Stimulated activated CD4-positive, alpha-beta T cell treated with anti-CD3 and anti-CD28 coated beads, TNF-alpha, amount 100 ng/mL, for 48 hours (primary cell): ENCODE measurements at places on chromosomes 11 and 22.

DNA sequence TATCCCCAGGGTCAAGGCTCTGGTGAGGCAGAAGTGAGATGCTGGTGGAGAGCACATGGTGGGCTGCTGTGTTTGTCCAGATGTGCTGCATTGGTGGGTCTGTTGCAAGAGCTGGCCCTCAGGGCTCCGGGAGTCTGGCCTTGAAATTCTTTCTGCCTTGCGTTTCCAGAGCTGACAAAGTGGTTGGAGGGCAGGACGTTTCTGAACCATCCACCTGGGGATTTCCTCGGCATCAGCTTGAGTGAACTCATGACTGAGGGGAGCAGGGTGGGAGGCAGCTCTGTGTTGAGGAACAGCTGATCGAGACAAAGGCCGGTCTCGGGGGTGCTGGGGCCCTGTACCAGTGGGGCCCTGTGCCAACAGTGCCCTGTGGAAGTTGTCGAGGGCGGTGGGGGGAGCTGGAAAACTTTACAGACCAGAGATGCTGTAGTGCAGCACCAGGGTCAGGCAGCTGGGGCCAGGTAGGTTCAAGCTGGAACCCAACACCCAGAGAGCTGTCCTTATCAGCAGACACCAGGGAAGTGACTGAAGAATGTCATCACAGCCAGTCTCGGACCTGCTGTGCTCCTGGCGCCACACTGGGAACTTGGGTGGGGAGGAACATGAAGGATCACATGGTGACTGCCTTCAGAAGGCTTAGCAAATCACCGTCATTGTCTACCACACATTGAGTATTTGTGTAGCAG is 4.9 kb downstream of the TSKU start:
- no peak for DNase-seq

DNA sequence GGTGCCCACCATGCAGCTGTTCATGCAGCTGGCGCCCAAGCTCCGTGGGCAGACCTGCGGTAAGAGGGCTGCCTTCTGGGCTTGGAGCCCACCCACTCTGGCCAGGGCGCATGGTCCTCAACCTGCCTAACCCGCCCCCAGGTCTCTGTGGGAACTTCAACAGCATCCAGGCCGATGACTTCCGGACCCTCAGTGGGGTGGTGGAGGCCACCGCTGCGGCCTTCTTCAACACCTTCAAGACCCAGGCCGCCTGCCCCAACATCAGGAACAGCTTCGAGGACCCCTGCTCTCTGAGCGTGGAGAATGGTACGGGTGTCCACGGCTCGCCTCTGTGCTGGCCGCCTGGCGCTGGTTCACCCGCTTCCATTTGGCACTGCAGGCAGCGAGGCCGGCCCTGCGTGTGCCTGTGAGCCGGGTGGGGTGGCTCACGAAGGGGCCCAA is 11.0 kb downstream of the MUC5AC start:
- no peak for DNase-seq

- DNase-seq: no peak
Observed at GRCh38 chr11:79437981-79438630, 2.7 kb downstream of the TENM4 start.

DNA sequence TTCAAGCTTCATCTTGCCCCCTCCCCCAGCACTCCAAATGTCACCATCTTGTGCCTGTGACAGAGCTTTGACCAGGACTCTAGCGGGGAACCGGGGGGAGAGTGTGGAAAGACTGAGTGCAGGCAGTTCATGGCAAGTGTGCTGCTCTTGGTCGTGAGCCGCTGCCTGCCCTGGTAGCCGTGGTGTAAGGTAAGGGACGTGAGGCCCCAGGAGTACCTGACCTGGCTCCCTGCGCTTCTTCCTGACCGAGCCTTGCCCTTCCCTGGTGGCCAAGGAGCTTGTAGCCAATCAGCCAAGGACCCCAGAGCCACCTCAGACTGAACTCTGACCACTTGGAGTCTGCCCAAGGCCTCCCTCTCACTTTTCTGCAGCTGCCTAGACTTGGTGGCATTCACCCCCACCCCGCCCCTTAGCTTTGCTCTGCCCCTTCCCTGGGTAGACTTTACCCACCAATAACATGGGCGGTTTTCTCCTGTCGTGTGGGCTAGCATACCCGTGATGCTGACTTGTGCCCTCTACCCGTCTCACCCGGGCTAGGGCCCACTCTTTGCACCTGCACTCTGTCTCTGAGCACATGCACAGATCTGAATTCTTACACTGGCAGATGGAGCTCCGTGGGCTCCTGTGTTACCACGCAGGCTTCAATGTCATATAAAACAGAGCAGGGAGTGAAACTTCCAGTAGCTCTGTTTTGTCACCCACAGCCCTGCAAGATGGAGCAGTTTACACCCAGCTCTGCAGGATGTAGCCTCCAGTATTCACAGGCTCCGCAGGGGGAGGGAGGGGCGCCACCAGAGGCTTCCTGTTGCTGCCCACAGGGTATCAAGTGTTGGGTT is 1.5 kb downstream of the DGKZ start:
- DNase-seq: no peak

DNA sequence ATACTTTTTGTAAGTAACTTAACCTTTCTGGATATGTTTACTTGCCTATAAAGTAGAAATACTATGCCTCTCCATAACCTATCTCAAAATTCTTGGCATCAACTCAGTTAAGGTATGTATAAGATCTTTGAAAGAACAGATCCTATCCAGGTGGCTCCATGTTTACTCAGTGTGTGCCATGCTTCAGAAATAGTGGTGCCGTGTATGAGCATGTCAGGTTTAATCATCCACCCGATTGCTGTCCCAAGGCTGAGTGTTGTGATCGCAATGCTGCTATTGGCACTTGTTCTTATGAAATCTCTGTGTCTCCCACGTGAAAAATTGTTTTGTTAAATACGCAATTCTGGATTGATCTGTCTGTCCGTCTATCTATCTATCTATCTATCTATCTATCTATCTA is 85.9 kb upstream of the SNX19 start:
- no peak for DNase-seq

- no peak for DNase-seq
Observed at GRCh38 chr22:40328546-40329456, 17.5 kb upstream of the ADSL start.

GRCh38 chr11:59918987-59919589 is 19.1 kb upstream of the OOSP1 start:
- peak; percentile 2 for DNase-seq

- DNase-seq: no peak
Observed at GRCh38 chr11:6268820-6269219, 9.2 kb downstream of the CCKBR start.

DNA sequence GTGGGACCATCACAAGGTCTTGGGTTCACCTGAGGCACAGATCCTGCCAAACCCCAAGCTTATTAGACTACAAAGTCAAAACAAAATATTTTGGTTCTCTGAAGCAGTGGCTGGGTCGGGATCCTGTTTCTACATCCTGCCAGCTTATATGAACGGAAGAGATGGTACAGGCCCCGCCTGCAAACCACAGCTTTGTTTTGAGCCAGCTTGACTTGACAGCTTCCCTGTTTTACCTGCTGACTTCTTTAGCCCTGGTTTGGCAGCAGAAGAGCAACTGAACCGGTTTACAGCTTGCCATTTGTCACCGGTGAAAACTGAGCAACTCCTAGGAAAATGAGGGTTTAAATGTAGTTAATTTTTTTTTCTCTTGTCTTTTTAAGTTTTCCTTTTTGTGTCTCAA is 11.4 kb downstream of the PACS1 start:
- DNase-seq: no peak

DNA sequence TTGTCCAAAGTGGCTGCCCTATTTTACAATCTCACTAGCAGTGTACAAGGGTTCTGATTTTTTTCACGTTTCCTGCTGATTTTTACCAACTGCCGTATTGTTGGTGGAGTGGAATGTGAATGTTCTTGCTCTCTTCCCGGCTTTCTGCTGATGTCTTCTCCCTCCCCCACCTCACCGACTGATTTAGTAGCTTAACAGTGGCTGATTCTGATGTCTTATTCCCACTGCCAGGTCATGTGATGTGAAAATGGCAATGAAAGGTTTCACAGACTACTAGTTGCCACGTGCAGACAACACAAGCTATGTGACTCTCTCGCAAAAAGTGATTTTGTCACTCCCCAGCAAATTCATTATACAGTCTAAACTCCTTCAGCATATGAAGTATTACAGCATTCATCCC is 17.3 kb upstream of the NEU3 start:
- no peak for DNase-seq

DNA sequence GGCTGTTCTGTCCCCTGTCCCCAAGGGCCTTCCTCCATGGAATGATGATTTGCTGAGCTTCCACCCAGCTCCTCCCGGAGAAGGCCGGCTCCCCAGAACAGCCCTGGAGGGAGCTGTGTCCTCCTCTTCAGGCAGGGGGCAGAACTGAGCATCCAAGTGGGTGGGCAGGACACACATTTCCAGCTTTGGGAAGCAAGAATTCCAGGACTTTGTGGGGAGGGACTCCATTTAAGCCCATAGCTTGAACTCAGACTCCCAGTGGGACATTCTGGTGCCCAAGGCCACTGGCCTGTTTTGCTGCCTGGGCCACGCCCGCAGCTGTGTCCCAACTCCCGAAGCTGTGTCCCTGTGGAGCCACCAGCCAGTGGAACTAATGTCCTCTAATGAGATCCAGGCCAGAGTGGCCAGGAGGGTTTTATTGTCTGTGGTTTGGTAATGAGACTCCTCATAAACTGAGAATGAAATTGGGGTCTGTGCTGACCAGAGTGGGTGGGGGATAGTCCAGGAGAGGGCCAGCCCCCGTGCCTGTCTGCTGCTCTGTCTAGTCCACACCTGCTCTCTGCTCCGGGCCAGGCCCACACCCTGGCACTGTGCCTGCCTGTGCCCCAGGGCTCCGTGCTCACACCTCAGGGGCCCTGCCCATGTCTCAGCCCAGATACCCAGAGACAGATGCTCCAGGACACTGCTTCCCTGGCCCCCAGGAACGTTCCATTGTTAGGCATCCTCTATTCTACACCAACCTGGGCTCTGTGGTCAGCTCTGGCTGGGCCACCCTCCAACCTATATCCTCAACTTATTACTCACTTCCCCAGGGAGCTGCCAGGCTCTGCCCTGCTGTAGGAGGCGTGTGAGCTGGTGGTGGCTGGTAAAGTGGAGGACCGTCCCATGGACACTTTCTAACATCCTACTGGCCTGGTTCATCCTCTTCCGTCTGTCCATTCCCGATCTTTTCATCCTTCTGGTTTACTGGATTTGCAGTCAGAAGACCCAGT is 7.6 kb downstream of the NECTIN1 start:
- DNase-seq: no peak

DNA sequence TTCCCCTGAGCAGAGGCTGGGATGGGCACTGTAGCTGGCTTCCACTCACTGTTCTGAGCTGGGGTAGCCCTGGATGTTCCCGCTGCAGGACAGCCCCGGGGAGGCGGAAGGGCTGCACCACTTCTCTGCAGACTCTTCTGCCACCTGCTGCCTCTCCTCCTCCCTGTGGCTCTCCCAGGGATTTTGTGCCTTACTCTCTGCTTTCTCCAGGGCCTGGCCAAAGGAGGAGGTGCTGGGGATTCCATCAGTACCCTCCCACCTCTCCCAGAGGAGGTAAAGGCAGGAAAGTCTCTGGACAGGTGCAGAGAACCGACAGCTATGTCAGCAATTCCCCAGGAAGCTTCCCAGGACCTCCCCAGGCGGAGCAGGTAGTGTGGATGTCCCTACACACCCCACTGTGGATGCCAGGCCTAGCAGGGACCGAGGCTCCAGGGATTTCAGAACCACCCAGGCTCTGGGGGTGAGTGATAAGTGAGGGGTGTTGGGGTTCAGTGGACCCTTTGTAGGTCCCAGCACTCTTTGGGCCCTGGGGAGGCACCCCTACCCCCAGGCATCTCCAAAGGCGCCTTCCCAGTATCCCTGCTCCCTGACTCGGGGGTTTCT is 11.3 kb downstream of the DUSP8 start:
- DNase-seq: no peak

GRCh38 chr11:44782478-44782877 is 55.7 kb downstream of the TSPAN18 start:
- DNase-seq: no peak

DNA sequence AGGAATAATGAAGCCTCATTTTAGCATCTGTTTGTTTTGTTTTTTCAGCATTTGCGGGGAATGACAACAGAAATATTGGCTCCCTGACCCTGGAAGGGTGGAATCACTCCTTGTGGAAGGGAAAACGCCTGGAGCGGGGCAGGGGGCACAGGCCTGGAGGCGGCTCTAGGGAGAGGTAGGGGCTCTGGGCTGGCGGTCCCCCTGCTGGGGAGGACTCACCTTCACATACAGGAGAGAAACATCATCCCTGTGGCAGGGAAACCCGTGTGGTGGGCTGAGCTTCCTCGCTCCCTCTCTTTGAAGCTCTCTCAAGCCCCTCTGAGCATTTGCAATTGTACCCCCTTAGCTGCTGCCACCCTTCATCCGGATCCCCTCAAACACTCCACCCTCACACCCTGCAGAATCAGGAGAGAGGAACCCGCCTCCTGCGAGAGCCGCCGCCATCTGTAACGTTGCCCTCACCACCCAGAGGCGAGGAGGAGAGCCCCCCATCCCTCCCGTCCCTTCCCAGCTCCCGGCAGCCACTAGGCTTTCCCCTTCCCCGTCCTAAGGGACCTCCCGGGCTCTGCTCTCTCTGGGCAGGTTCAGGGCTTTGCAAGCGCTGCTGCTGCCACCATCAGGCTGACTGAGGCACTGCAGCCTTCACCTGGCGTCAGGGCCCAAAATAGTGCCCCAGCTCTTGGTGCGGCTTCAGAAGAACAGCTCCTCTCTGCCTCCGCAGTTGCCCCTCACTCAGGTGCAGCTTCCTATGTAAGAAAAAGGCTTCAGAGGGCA is 10.4 kb downstream of the KIRREL3 start:
- DNase-seq: peak; percentile 16
